Activated CD4-positive, alpha-beta T cell treated with anti-CD3 and anti-CD28 coated beads for 36 hours (primary cell): ENCODE measurements at places on chromosomes 4 and X. TPM values are rescaled to one million over a fixed set of nuclear protein-coding genes. Genes with fewer than 3 reads are reported as not detected.

Gene HSD17B13
- total RNA-seq: not detected

- no peak overlapping the region for H3K4me3 ChIP-seq
- no peaks in the 10 kb centered on the region for H3K27me3 ChIP-seq
- H3K36me3 ChIP-seq: no peaks in the 10 kb centered on the region
- DNase-seq: no peak
- peaks cover 18% of the 10 kb centered on the region for H3K4me1 ChIP-seq
- H3K27ac ChIP-seq: no peak overlapping the region
These were observed 14.9 kb upstream of the CCNG2 start for GRCh38 chr4:77141964-77142645.

GRCh38 chr4:82765134-82765533, 33.5 kb downstream of the SCD5 start:
- no peaks in the 10 kb centered on the region for H3K4me1 ChIP-seq
- H3K27ac ChIP-seq: no peak overlapping the region
- no peaks in the 10 kb centered on the region for H3K36me3 ChIP-seq
- H3K27me3 ChIP-seq: peaks cover 6% of the 10 kb centered on the region

Gene TREX2
- 0.91 TPM for total RNA-seq

DNA sequence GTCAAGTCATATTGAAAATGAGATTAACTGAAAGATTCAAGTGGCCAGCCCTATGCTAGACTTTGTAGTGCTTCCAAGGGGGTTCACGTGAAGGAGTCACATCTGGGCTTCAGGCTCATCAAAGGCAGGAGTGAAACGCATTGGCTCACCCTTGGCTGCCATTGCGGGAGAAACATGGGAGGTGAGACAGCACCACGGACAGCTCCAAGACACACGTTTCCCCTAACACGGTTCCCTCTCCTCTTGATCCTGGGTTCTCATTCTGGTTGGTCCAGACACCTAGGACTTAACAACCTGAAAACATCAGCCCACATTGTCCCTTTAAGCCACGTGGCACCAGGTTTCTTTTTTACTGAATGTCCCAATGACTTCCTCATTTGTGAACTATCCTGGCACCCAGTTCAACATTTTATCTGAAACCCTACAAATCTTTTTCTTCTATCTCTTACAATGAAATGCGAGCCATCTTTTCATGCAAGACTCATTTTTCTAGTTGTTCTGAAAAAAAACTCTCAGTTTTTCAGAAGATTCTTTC, 279.0 kb upstream of the VCX3A start:
- H3K4me3 ChIP-seq: no peak overlapping the region
- no peaks in the 10 kb centered on the region for H3K36me3 ChIP-seq
- no peaks in the 10 kb centered on the region for H3K4me1 ChIP-seq
- no peaks in the 10 kb centered on the region for H3K27me3 ChIP-seq

DNA sequence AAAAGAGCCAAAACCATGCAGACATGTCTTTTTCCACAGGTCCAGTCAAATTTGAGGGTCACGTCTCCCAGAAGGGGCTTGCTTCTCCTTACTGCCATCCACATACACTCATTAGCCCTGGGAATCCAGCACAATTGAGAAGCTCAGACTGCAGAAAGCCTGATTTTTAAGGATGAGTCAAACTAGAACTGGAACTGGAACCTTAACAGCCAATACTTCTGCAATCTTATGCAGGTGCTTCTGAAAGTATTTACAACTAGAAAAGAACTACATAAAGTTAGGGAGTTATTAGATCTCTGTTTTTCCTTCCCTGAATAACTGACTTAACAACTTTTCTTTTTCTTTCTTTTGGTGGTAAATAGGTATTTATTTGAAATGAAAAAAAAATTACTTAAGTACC, 86.3 kb downstream of the CDS1 start:
- H3K4me1 ChIP-seq: no peaks in the 10 kb centered on the region
- H3K4me3 ChIP-seq: no peak overlapping the region
- peaks cover 6% of the 10 kb centered on the region for H3K27me3 ChIP-seq
- no peak overlapping the region for H3K27ac ChIP-seq
- no peak for DNase-seq

DNA sequence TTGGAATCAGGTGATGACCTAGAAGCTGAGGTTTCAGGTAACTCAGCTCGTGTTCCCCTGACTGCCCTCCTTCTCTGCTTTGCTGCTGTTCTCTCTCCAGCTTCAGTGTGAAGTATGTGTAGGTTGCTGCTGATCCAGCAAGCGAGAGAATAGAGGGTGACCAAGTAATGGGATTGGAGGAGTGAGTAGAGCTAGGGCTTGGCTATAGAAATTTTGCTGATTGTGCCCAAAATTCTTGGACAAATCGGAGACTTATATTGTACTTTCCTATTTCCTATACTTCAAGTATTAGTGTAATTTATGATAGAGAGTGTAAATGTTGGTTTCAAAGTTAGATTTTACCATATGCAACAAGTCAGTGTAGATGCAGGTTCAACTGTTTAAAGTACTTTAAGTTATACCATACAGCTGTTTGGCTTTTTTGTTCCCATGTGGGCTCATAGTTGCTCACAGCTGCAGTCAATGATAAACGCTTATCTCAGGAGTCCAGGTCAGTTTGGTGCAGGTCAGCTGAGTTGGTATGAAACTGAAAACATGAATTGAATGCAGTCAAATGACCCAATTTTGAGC, 48.0 kb downstream of the RAPGEF2 start:
- no peak overlapping the region for H3K4me3 ChIP-seq
- peaks cover 14% of the 10 kb centered on the region for H3K4me1 ChIP-seq
- DNase-seq: no peak

GRCh38 chr4:16171831-16172230, 54.4 kb downstream of the TAPT1 start:
- no peaks in the 10 kb centered on the region for H3K4me1 ChIP-seq
- no peak overlapping the region for H3K4me3 ChIP-seq
- no peaks in the 10 kb centered on the region for H3K27me3 ChIP-seq
- DNase-seq: no peak
- peaks cover 16% of the 10 kb centered on the region for H3K36me3 ChIP-seq

DNA sequence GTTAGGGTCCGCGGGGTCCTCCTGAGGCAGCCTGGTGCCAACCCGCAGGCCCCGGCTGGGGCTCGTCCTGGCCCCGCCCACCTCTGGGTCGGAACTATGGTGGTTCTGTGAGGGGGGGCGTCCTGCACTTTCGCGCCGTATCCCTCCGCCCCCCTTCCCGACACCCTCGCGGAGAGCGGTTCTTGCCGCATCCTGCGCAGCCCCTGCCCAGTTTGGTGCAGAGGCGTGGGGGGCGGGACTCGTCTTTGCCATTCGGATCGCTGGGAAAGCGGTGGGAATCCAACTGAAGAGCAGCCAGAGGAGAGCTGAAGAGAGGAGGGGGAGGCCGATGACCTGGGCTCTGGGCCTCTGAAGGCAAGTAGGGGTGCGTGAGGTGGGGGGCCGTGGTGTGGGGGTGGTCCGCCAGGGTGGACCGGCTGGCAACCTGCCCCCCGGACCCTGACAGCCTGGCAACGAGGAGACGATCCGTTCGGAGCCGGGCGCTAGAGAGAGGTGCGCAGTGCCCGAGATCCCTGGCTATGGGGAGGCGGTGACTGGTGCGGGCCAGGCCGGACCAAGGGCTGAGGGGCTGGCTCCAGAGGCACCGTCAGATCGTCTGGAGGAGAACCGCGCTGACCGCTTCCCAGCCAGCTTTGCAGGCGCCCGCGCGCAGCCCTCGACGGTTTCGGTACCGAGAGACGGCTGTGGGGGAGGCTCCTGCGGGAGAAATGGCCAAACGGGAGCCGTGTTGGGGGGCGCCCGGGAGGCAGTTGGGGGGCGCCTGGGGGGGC, at the start of gene GPRASP1:
TSS of gene GPRASP1 (plus strand) at position 242 of the 770 bp plus-strand sequence. CDS start 2,431 bp downstream, outside the sequence.
- H3K4me3 ChIP-seq: peak within 1 kb of the TSS; percentile 81
- DNase-seq: peak; percentile 61
- peak within 1 kb of the TSS; percentile 94 for H3K27ac ChIP-seq
- no peaks in the 10 kb centered on the region for H3K27me3 ChIP-seq
- H3K36me3 ChIP-seq: peaks cover 14% of the 10 kb centered on the region

- H3K27me3 ChIP-seq: peaks cover 15% of the 10 kb centered on the region
- H3K36me3 ChIP-seq: no peaks in the 10 kb centered on the region
- H3K4me1 ChIP-seq: no peaks in the 10 kb centered on the region
- H3K4me3 ChIP-seq: no peak overlapping the region
- no peak for DNase-seq
These were observed 68.2 kb upstream of the NKX1-1 start for GRCh38 chr4:1474126-1475090.

GRCh38 chr4:109052821-109053220, 249.6 kb downstream of the COL25A1 start:
- H3K4me1 ChIP-seq: no peaks in the 10 kb centered on the region
- H3K27ac ChIP-seq: no peak overlapping the region
- H3K4me3 ChIP-seq: no peak overlapping the region

DNA sequence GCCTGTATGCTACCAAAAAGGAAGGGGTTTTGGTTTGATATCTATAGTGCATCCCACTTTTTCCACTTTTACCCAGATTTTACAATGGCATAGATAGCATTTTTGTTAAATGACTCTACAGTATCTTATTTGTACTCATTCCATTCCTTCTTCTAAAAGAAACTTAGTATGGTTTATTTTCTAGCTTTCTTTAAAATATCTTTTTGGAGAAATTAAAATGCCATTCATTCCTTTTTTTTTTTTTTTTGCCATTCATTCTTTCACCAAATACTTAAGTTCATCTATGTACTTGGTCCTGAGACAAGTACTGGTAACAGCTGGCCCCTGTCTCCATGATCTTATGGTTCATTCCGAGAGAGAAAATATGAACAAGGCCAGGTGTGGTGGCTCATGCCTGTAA, 49.1 kb downstream of the MID1 start:
- H3K4me3 ChIP-seq: no peak overlapping the region
- no peaks in the 10 kb centered on the region for H3K4me1 ChIP-seq
- DNase-seq: no peak
- no peaks in the 10 kb centered on the region for H3K36me3 ChIP-seq
- no peak overlapping the region for H3K27ac ChIP-seq

DNA sequence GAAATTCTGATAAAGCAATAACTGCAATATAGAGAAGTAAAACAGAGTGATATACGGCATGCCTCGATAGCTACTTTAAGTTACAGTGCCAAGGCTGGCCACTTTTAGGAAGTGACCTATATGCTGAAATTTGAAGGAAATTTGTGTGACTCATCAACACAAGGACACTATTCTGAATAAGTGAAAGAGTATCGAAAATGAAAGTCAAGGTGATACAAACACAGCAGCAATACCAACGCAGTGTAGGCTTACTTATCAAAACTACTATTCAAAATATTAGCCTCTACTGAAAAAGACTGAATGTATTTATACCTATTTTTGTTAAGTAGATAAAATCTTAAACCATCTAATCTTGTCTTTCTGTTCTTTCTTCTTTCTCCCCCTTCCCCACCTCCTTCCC, 459.9 kb upstream of the GNPDA2 start:
- no peak for DNase-seq
- no peak overlapping the region for H3K4me3 ChIP-seq
- no peaks in the 10 kb centered on the region for H3K36me3 ChIP-seq
- H3K4me1 ChIP-seq: no peaks in the 10 kb centered on the region
- H3K27ac ChIP-seq: no peak overlapping the region
- H3K27me3 ChIP-seq: no peaks in the 10 kb centered on the region

Gene GAGE13
- not detected for total RNA-seq

GRCh38 chrX:44247468-44247867, 96.0 kb downstream of the EFHC2 start:
- no peaks in the 10 kb centered on the region for H3K27me3 ChIP-seq
- peaks cover 12% of the 10 kb centered on the region for H3K4me1 ChIP-seq
- no peaks in the 10 kb centered on the region for H3K36me3 ChIP-seq

DNA sequence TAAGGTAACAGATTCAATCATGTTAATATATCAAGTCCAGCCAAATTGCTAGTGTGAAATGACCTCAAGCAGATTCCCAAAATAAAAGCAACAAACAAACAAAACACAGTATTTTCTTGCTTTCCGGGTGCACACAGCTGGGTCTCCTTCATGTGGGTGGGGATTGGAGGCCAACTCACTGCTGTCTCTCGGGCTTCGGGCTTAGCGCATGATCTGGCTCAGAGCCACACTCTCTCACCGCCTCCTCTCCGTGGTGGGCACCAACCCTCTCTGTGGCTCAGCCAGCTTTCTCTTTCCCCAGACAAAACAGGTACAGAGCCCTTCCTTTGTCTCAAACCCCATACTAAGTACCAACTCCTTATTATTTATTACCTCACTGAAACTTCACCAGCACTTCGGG, 2.9 kb upstream of the REELD1 start:
- H3K4me3 ChIP-seq: no peak overlapping the region
- H3K27me3 ChIP-seq: no peaks in the 10 kb centered on the region
- H3K27ac ChIP-seq: no peak overlapping the region
- no peaks in the 10 kb centered on the region for H3K36me3 ChIP-seq

DNA sequence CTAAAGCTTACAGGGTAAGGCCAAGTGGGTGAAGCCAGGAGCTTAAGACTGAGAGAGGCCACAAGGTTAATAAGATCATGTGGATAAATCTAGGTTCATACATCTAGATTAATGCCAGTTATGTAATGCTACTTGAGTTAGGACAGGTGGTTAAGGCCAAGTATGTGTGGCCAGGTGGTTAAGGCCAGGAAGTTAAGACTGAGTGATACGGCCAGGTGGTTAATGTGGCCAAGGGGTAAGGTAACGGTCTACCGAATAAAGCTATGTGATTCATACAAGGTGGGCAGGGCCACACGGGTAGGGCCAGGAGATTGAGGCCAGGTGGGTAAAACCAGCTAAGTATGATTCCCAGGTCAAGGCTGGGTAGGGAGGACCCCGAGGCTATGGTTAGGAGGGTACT, 223.0 kb downstream of the TACR3 start:
- DNase-seq: no peak
- H3K4me3 ChIP-seq: no peak overlapping the region
- H3K36me3 ChIP-seq: no peaks in the 10 kb centered on the region
- H3K4me1 ChIP-seq: peaks cover 7% of the 10 kb centered on the region
- H3K27me3 ChIP-seq: peaks cover 2% of the 10 kb centered on the region

DNA sequence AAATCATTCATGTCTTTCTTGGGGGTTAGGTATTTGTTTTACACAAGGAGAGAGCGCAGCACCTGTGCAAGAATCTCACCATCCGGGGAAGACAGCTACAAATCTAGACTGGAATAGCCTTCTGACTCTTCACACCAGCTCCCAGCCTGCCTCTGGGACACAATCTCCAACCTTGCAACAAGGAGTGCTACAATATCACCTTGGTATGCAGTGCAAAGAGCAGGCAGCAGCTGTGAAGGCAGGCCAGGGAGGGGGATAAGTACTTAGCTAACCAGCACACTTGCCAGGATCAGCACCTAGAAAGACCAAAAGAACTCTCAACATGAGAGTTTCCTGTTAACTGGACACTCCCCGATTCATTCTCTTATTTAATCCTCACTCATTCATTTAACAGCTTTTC, 235.3 kb downstream of the AR start:
- H3K27ac ChIP-seq: no peak overlapping the region
- H3K27me3 ChIP-seq: no peaks in the 10 kb centered on the region
- H3K36me3 ChIP-seq: no peaks in the 10 kb centered on the region

Gene PDCL2
- not detected for total RNA-seq

DNA sequence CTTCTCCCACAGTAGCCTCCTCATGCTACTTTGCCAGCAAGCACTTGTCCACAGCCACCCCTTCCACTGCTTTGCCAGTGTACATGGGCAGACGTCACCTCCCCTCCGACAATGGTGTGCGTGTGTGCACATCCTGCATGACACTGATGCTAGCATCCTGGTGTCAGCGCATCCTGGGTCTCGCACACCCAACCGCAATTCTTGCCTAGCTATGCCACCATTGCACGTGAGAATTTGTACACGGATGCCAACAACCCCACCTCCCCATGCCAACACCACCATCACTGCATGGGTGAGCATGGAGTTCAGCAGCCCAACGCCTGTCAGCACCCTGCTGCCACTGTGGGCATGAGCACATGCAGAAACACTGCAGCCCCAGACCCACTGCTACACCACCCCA, 550.0 kb downstream of the STPG2 start:
- no peak overlapping the region for H3K27ac ChIP-seq
- no peaks in the 10 kb centered on the region for H3K4me1 ChIP-seq
- H3K4me3 ChIP-seq: no peak overlapping the region
- no peak for DNase-seq
